Activated CD4-positive, alpha-beta T cell treated with anti-CD3 and anti-CD28 coated beads, Interleukin-2, amount 10 ng/mL, durations not matched to agents 7 days and 5 days (primary cell): ENCODE measurements at places on chromosomes 1 and 21. TPM values are rescaled to one million over a fixed set of nuclear protein-coding genes. Genes with fewer than 3 reads are reported as not detected.

Gene CYP2J2
- total RNA-seq, result 3.4 TPM

Gene ADCY10
- not detected for total RNA-seq

Gene TRAF3IP3
- total RNA-seq, result 426 TPM

Gene CD5L
- total RNA-seq, result not detected

Gene NBPF4
- total RNA-seq, result not detected

Gene MROH7
- not detected for total RNA-seq

Gene GJA5
- total RNA-seq, result not detected

Gene OPRD1
- total RNA-seq, result not detected

Gene FCRL4
- not detected for total RNA-seq

Gene AMY1C
- not detected for total RNA-seq

Gene ANKRD65
- total RNA-seq, result not detected

Gene KRTAP11-1
- not detected for total RNA-seq

Gene RSPH1
- total RNA-seq, result not detected

Gene VSIG8
- total RNA-seq, result not detected

GRCh38 chr1:1777950-1778662, at the start of gene NADK:
Gene NADK, minus strand, starts transcription at chr1:1778470. Its CDS starts 13,064 bp downstream, at chr1:1765406.
- DNase-seq, result peak; percentile 65

GRCh38 chr1:84259376-84259775, 42.1 kb upstream of the SAMD13 start:
- DNase-seq, result no peak

DNA sequence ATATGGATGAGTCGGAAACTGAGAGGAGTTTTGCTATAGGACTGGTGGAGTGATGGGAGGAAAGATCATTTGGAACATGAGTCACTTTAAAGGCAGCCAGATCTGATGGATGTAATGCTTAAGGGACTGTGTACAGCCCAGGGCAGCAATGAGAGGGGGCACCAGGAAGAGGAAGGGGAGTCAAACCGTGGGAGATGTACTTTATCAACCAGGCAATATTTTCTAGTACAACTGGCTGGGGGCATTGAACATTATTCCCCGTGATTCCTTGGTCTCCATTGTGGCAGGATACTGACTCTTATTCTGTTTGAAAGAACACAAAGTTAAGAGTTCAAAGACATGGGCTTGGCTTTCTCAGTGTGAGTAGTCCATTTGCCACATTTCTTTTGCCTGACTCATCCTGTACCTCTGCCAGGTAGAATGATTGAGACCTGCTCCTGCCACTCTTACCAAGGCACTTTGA, 268.2 kb upstream of the NR5A2 start:
- DNase-seq, result no peak

DNA sequence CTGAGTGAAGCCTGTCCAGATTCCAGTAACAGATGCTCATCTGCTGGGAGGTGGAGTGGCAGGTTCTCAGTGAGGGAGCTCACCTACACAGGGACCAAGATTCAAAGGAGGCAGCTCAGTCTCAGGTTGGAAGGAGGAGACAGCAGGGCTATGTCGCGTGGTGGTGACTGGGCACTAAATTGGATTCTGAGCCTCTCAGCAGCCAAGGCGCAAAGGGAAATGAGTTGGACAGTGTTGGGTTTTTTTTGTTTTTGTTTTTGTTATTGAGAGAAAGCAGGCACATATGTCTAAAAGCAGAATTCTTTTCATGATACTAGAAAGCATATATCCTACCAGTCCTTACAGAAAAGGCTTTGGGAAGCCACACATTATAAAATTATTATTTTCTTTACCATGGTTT, 26.2 kb downstream of the UMODL1 start:
- DNase-seq, result no peak

GRCh38 chr1:60224523-60224922, 151.0 kb upstream of the C1orf87 start:
- no peak for DNase-seq

DNA sequence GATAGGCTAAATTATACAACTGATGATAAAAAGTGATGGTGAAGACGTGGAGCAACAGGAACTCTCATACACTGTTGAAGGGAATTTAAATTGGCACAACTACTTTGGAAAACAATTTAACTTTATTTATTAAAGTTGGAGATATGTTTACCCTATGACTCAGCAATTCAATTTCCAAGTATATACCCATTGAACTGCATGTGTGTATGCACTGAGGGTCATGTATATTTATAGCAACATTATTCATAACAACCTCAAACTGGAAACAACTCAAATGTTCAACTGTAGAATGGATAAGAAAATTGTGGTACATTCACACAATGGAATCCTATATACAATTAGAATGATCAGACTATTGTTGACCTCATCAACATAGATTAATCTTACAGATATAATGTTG, 16.5 kb upstream of the BCAS2 start:
- DNase-seq, result no peak

DNA sequence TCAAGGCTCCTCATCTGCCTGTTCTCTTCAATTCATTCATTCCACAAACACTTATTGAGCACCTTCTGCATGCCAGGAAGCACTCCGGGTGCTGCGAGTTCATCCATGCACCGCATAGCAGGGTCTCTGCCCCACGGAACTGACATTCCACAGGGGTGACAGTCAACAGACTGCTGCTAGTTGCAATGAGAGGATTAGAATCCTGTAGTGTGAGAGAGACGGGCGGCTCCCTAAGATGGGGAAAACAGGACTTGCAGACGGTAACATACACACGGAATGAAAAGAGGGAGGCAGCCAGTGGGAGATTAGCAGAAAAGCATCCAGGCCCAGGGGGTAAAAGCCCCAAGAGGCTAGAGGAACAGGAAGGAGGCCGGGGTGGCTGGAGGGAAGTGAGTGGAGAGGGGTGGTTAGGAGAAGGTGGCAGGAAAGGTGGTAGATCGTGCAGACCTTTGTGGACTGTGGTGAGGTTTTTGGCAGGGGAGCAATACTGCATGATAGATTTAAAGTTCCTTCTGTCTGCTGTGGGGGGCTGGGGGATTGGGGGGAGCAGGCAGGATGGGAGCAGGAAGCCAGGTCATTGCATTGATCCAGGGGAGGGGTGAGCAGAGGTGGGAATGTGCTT, 6.6 kb downstream of the TNFRSF8 start:
- DNase-seq, result no peak

- no peak for DNase-seq
These were observed 22.4 kb downstream of the PTTG1IP start for GRCh38 chr21:44850905-44851657.

DNA sequence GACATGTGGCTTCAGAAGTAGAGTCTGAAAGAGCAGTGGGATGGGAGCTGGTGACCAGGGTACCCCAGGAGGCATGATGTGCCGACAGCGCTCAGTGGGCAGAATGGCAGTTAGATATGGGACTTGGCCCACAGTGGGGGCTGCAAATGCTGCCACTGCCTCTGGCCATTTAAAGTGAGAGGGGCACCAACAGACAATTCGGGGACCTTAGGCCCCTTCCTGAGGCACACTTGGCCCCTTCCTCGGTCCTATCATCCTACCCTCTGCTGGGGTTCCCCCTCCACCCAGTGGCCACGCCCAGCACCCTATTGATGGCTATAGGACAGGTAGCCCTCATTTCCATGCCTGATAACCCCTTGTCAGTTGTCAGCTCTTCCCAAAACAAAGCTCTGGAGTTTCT, 36.6 kb upstream of the EPHA8 start:
- DNase-seq, result no peak

DNA sequence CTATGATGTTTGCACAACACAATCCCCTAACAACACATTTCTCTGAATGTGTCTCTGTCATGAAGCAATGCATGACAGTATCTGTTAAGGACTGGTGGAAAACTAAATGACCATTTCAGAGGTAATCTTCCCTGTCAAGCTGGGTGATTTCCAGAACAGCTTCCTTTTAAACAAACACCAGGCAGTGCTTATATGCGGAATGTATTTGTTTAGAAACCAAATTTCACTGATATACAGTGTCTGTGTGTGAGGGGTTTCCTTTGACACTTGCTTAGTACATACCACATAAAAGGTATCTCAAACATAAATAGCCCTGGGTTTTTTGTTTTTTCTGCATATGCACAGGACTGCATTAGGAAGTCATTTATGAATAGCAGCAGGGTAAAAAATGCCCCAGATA, 95.6 kb downstream of the TGFBR3 start:
- DNase-seq, result no peak

GRCh38 chr21:34008618-34009017, 64.8 kb upstream of the MRPS6 start:
- DNase-seq, result no peak

GRCh38 chr1:66353257-66353656, 180.7 kb upstream of the SGIP1 start:
- DNase-seq, result no peak

GRCh38 chr1:12144236-12144635, 22.6 kb upstream of the TNFRSF1B start:
- no peak for DNase-seq

DNA sequence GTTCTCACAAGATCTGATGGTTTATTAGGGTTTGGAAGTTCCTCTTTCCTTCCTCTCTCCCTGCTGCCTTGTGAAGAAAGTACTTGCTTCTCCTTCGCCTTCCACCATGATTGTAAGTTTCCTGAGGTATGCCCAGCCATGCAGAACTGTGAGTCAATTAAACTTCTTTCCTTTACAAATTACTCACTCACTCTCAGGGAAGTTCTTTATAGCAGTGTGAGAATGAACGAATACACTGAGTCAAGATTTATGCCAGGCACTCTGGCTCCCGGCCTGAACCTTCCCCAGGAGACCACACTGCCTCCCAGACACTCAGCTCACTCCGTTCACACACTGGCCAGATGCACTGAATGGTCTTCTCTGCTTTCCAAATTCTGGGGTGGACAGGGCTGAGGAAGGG, 308.3 kb upstream of the AJAP1 start:
- no peak for DNase-seq

- peak; percentile 50 for DNase-seq
These were observed 4.9 kb downstream of the SLC5A9 start for GRCh38 chr1:48227165-48228013.

DNA sequence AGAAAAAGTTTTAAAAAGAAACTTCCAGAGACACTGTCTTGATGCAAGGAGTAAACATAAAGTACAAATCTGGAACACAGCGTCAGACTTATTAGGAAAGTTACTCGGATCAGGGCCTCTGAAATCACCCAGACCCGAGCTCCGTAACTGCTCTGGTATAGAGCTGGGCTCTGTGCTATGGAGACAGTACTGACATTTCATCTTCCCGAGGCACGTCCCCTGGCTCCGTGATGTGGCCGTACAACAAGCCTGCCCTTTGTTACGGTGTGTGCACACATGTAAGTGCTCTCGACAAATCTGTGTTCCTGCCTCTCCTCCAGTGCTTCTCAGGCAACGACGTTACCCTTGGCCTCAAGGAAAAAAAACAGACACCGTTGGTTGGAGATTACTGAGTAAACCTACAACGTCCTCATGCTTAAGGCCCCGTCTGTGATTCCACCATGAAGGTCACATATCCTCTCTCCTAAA, 107.0 kb upstream of the IRF2BP2 start:
- no peak for DNase-seq

GRCh38 chr1:218259800-218260199, 25.3 kb upstream of the RRP15 start:
- DNase-seq, result no peak

GRCh38 chr1:236269439-236269838, 12.3 kb downstream of the ERO1B start:
- no peak for DNase-seq

- DNase-seq, result peak; percentile 62
These were observed 5.1 kb downstream of the TMEM201 start for GRCh38 chr1:9593492-9594465.

DNA sequence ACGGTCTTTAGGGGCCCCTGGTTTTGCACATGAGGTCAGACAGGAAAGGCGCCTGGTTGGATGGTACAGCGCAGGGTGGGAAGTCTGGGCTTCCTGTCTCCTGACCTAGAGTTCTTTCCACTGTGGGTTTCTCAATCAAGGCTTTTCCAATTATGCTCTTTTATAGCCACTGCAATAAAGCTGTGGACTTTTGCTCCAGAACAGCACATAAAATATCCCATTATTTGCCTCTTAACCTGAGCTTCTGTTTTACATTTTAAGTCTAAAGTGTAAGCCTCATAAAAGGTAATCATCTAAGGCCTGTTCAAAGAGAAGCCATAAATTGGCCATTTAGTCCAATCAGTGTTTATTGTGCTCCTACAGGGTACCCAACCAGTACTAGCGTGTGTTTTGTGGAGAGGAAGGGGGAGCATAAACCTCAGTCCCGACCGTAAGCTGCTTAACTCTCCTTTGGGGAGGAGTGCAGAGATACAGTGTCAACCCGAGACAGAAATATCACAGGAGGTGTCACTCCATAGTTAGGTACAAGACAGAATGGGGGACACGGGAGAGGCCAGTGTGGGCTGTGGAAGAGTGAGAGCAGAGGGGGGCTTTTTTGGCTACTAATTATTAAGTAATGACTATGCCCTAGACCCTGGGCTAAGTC, 270.0 kb downstream of the TRABD2B start:
- DNase-seq, result no peak

DNA sequence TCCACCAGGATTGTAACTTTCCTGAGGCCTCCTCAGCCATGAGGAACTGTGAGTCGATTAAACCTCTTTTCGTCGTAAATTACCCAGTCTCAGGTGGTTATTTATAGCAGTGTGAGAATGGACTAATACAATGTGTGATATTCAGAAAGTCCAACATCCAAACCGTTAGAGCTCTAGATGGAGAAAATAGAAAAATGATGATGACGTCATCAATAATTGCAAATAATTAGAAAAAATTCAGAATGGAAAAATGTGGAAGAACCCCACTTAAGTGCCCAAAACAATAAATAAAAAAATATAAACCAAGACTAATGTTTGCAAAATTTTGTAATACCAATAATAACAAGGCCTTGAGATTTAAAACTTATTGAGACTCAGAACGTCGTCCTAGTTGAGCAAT, 103.0 kb upstream of the PLPPR5 start:
- no peak for DNase-seq

DNA sequence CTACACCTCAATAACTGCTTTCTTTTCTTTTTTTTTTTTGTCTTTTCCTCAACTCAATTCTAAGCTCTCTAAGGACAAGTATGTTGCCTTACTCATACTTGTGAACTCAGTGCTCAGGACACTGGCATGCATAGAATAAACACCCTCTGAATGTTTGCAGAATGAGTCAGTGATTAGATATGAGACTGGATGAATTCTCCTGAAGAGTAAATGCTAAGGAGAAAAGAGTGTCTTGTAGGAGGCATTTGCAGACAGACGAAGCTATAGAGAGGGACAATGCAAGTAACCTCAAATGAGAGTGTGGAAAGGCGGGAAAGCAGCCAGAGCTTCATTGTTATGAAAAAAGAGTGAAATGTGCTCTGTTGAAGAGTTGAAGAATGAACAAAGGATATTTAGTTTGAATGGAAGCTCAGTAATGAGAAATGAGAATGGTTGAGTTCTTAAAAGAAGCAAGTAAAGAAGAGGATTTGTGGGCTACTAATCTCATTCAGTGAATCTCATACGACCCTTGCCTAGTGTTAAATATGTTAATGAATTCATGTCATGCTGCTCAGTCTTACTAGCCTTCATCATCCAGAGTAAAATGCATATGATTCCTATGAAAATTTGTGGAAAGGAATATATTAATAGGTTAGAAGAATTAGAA, 166.1 kb upstream of the DPYD start:
- DNase-seq, result no peak

DNA sequence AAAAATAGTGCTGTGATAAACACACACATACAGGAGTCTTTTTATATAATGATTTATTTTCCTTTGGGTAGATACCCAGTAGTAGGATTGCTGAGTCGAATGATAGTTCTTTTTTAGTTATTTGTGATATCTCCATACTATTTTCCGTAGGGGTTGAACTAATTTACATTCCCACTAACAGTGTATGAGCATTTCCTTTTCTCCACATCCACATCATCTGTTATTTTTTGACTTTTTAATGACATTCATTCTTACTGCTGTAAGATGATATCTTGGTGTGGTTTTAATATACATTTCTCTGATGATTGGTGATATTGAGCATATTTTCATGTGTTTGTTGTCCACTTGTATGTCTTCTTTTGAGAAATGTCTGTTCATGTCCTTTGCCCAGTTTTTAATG, 78.3 kb downstream of the NIBAN1 start:
- no peak for DNase-seq
